CD4-positive, alpha-beta T cell treated with Interleukin-2 at 100 ng/mL for 4 hours (primary cell): ENCODE measurements at places on chromosomes 1 and 21.

- DNase-seq: no peak
Measured at GRCh38 chr1:180633057-180634056, 1.5 kb downstream of the XPR1 start.

DNA sequence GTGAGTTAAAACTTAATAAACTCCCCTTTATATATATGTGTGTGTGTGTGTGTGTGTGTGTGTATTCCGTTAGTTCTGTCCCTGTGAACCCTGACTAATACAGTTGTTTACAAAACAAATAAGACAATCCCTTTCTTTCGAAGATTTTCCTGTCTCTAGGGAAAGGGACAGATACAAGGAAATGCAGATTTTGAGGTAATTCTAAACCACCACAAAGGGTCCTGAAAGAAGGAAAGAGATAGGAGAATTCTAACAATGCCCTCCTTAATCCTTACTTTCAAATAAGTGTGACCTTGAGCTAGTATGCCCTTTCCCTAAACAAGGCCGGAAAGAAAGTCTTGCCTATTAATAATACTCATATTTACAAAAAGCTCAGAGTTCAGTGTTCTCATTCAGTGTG is 164.8 kb upstream of the COL11A1 start:
- DNase-seq: no peak

GRCh38 chr1:156538711-156539440 is 33.5 kb downstream of the IQGAP3 start:
- DNase-seq: no peak

GRCh38 chr1:113101588-113101987 is 28.6 kb downstream of the LRIG2 start:
- no peak for DNase-seq

- DNase-seq: no peak
Measured at GRCh38 chr1:184158896-184159681, 107.6 kb downstream of the TSEN15 start.

- DNase-seq: no peak
Measured at GRCh38 chr1:103256490-103256889, 148.2 kb upstream of the COL11A1 start.

- no peak for DNase-seq
Measured at GRCh38 chr1:213905344-213905743, 82.4 kb upstream of the PROX1 start.

DNA sequence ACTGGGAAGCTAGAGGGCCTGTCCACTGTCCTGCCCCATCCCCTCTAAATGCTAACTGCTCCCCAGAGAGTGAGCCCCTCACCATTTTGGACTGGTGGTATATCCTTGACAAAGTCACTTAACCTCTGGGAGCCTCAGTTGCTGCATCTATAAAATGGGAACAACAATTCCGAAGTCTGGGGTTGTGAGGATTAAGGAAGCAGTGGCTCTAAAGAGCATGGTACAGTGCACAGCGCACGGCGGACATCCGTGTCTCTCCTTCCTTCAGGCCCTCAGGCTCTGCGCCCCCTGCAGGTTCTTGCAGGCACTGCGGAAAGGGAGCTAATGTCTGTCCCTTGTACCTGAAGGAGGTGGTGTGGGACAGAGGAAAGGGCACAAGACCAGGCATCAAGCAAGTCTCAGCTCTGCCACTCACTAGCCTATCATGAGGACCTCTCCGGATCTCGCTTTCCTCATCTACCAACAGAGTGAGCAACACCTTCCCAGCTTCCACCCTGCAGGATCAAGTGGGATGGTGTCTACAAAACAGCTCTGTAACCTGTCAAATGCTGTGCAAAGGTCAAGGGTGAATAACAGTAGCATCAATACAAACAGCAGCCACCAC is 20.1 kb downstream of the ECE1 start:
- peak; percentile 85 for DNase-seq

- DNase-seq: no peak
Measured at GRCh38 chr1:24418898-24419628, 3.5 kb downstream of the NIPAL3 start.
